Activated CD4-positive, alpha-beta memory T cell treated with anti-CD3 and anti-CD28 coated beads for 36 hours (primary cell): ENCODE measurements at places on chromosomes 4 and X. TPM values are rescaled to one million over a fixed set of nuclear protein-coding genes. Genes with fewer than 3 reads are reported as not detected.
A peak's percentile ranks its signal among the peaks of the same experiment; 100 is the strongest.

NPNT gene
- not detected for total RNA-seq

GRCh38 chrX:71671043-71671780, 3.9 kb downstream of the LOC101059915 start:
- no peaks in the 10 kb centered on the region for H3K27me3 ChIP-seq
- peak overlapping the region; percentile 12 for H3K4me3 ChIP-seq
- H3K27ac ChIP-seq = no peak overlapping the region
- H3K4me1 ChIP-seq = peaks cover 21% of the 10 kb centered on the region

GRCh38 chr4:185504098-185505047, 30.9 kb downstream of the PDLIM3 start:
- H3K27me3 ChIP-seq = peaks cover 14% of the 10 kb centered on the region
- no peaks in the 10 kb centered on the region for H3K36me3 ChIP-seq
- H3K27ac ChIP-seq = no peak overlapping the region
- H3K4me3 ChIP-seq = no peak overlapping the region
- no peak for DNase-seq

- no peaks in the 10 kb centered on the region for H3K4me1 ChIP-seq
- H3K36me3 ChIP-seq = no peaks in the 10 kb centered on the region
- no peak overlapping the region for H3K27ac ChIP-seq
- no peak for DNase-seq
- H3K27me3 ChIP-seq = no peaks in the 10 kb centered on the region
- no peak overlapping the region for H3K4me3 ChIP-seq
Observed at GRCh38 chr4:72094059-72094797, 62.4 kb downstream of the NPFFR2 start.

DNA sequence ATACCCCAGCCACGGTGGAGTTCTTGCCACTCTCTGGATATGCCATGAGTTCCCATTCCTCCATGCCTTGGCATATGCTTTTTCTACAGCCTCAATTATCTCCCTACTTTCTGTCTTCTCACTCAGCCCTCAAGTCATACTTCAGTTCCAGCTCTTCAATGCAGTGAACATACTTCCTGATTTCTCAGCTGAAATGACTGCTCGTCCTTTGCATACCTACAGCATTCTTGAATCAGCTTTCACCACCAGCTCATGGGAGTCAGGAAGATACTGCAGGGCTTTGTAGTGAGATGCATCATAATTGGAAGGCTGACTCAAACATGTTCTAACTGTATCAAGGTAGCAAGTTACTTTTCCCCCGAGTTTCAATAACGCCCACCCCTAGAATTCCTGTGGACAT, 118.4 kb downstream of the APBB2 start:
- H3K4me1 ChIP-seq = no peaks in the 10 kb centered on the region
- no peaks in the 10 kb centered on the region for H3K36me3 ChIP-seq
- H3K27me3 ChIP-seq = peaks cover 4% of the 10 kb centered on the region
- DNase-seq = no peak
- no peak overlapping the region for H3K27ac ChIP-seq
- no peak overlapping the region for H3K4me3 ChIP-seq

- no peak for DNase-seq
- H3K36me3 ChIP-seq = no peaks in the 10 kb centered on the region
- no peaks in the 10 kb centered on the region for H3K4me1 ChIP-seq
- peaks cover 4% of the 10 kb centered on the region for H3K27me3 ChIP-seq
Observed at GRCh38 chr4:169307576-169307975, 36.8 kb upstream of the SH3RF1 start.
